ENCODE measurements at places on chromosomes 1 and 21.

- DNase-seq: no peak
Measured at GRCh38 chr1:17567582-17567981, 28.1 kb downstream of the ARHGEF10L start.

DNA sequence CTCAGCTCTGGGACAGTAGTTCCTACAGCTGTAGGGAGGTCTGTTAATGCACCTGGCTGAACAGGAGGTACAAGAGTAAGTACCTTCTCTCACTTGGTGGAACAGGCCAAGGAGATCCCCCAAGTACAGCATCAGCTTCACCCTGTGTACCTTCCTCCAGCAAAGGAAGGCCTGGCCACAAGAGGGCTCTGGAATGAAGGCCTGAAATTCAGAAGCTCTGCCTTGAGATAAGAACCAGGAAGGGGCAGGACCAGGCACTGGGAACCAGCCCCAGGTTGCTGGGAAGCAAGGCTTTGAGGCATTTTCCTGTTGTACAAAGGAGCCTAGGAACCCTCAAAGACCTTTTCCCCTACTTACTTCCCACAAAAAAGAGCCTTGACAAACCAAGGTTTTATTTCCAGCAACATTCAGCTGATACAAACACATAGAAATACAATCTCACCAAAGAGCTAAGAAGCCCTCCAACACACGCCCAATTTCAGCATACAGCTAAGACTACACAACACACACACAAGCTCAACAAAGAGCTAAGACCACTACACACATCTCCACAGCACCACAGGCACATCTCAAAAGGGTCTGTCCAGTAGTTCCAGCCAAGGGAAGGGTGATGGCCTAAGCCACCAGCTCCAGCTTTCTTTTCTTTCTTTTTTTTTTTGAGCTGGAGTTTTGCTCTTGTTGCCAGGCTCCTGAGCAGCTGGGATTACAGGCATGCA, 23.5 kb downstream of the F11R start:
- no peak for DNase-seq

- no peak for DNase-seq
Measured at GRCh38 chr21:37551993-37552355, 185.4 kb downstream of the DYRK1A start.

DNA sequence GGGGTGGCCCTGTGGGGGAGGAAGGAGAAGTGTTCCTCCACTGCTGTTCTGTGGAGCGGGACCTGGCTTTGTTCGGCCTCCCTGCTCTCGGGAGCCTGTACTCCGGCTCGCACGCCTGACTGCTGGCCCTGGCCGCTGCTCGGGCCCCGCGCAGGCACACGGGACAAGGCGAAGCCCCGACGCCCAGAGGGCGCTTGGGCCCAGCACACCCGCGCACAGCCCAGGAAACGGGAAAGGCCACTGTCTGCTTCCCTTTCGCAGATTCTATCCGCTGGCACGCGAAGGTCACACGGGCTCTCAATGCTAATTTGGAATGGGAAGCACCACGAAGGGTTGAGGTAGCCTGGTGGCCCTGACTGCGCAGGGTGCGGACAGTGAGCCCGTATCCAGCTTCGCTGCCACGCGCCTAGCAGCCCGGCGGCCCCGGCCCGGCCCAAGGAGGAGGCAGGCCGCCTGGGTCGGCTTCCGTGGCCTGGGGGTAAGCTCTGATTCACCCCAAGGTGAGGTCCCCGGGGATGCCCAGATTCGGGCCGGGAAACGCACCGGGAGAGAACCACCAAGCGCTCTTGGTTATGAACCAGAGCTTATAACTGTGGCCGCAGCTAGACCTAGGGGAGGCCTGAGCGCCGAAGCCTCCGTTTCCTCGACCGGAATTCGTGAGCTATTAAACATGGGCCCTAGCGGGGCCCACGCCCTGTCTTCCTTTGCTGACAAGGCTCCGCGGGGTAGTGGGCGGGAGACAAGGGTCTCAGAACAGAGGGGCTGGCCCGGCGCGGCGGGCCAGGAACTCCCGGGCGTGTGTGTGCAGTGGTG, 19.7 kb upstream of the TBX15 start:
- no peak for DNase-seq

DNA sequence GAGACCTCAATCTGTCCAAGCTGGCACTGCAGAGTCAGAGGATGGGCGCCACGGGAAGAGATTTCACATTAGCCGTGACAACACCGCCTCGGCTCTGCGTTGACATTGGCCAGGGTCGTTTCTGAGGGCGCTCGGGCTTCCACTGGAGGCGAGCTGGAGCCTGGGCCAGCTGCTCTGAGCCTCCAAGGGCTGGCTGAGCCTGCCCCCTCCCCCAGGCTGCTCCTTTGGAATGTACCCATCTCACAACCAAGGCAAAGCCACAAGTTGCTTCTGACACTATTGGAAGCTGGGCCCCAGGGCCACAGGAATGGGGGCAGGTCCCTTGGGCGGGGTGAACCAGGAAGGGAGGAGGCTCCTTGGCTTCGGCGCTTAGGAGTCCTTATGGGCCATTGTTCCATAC, 12.7 kb downstream of the GPR3 start:
- DNase-seq: no peak

DNA sequence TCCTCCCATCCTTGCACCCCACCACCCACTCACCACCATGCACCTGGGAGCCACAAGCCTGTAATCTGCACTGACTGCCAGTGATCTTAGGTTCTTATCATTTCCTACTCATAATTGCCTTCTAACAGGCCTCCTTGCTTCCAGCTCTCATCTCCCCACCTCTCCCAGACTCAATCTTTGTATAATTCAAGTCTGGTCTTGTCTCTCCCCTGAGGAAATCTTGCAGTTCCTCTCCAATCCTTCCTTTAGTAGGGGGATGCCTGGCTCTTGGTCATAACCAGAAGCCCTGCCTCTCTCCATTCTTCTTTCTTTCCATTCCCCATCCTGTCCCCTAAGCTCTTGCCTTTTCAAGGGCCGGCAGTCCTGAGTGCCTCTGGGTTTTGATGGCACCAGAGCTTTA, 27.8 kb downstream of the PIGM start:
- DNase-seq: no peak

DNA sequence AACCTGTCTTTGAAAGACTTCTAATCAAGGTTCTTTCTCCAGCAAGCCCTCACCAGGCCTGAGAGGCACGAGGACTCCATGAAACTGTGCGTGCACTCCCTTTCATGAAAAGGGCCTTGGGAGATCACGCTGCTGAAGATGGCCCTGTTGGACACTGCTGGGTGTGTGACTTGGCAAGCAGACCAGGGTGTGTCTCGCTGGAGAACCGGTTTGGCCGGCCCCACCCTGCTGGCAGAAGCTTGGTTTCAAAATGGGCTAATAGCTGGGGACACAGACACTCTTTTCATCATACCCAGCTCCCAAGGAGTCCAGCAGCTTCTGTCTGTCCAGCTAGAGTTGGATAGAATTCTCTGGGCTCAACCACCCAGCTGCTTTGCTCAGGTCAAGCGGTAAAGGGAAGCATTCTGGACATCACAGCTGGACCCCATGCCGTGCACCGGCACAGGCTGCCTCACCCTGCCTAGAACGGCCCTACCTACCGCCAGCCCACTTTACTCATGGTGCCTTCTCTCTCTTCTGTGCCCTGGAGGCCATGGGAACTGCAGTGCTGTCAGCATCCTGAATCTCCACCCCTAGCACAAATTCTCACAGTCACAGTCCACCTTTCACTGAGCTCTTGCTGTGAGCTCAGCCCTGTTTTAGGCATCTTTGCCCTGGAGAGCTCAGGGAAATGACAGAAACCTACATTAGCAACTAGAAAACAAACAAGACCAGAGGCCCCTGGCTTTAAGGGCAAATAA, 24.6 kb downstream of the PKP1 start:
- DNase-seq: no peak

GRCh38 chr1:205497351-205497750, 7.1 kb upstream of the CDK18 start:
- no peak for DNase-seq

- no peak for DNase-seq
Measured at GRCh38 chr1:17346046-17346789, 25.8 kb upstream of the PADI6 start.

GRCh38 chr1:111768625-111769024, 12.9 kb downstream of the DDX20 start:
- no peak for DNase-seq

- DNase-seq: no peak
Measured at GRCh38 chr1:194338241-194338948, 1152.0 kb upstream of the B3GALT2 start.

DNA sequence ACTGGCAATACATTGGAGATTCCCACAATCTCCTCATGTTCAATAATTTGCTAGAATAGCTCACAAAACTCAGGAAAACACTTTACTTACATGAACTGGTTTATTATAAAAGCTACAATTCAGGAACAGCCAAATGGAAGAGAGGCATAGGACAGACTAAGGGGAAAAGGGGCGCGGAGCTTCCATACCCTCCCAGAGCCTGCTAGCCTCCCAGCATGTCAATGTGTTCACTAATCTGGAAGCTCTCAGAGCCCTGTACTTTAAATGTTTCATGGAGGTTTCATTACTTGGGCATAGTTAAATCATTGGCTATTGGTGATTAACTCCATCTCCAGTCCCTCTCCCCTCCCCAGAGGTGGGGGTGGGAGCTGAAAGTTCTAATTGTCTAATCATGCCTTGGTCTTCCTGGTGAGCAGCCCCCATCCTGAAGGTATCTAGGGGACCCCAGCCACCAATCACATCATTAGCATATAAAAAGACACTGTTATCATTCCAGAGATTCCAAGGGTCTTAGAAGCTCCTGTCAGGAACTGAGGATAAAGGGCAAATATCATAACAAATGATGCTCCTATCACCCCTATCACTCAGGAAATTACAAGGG, 10.9 kb upstream of the DMRTB1 start:
- no peak for DNase-seq

DNA sequence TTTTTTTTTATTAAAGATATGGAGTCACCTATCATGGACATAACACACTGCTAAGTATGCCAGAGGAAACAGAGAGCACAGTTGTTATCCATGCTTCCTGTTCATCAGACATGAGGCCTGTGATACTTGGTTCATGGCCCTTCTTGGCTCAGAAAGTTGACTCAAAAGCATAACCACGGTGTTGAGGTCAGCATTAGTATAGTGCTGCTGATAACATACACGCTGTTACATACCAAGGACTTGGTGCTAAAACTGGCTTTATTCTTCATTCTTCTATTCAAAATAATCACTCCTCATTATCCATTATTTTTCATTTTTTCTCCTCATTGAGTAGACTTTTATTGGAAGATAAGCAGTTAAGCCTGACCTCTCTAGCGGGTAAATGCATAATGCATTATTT, 464.1 kb downstream of the ADGRL2 start:
- DNase-seq: no peak

DNA sequence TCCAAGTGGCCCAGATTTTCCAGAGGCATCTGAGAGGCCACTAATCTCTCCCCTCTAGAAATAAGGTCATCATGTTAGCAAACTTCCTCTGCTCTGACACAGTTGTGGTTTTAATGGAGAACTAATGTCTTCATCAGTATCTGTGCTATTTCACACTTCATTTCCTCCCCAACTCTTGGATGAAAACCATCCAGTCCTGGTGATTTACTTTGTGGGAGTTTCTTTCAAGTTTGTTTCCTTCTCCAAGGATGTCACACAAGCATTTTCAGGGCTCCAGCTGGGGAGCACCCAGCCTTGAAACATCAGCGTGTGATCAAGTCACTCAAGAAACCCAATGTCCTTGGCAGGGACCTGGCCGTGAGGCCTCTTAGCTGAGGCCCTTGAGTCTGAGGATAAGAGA, 38.8 kb downstream of the TBX15 start:
- no peak for DNase-seq

GRCh38 chr1:197200272-197200899, 53.9 kb upstream of the ASPM start:
- DNase-seq: no peak

DNA sequence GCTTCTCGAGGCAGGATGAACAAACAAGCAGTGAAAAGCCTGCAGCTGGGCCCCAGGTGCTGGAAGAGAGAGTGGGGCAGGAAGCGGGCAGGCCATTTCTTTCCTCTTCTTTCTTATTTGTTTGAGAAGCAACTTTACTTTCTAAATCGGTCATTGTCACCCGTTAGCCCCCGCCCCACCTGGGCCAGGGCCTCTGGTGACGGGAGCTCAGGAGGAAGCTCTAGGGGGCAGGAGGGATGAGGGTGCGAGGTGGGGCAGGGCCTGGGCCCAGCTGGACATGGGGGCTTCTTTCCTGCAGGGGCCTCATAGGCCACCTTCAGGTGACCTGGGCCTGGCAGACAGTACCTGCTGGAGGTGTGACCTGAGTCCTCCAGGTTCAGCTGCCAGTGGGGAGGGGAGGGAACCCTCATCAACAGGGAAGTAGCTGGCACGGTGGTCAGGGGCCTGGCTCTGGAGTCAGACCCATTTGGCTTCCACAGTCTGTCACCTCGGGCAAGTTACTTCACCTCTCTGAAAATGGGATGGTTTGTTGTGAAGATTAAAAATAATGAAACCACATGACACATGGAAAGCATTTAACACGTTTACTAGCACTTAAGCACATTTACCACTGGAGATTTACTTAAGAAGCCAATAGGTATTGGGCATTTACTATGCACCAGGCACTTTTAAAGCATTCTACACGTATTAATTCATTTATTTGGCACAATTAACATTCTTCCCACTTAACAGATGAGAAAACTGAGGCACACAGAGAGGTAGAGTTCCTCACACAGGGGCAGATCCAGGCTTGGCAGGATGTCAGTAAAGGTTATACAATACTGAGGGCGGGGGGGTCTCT, 54.1 kb upstream of the ID3 start:
- DNase-seq: no peak

DNA sequence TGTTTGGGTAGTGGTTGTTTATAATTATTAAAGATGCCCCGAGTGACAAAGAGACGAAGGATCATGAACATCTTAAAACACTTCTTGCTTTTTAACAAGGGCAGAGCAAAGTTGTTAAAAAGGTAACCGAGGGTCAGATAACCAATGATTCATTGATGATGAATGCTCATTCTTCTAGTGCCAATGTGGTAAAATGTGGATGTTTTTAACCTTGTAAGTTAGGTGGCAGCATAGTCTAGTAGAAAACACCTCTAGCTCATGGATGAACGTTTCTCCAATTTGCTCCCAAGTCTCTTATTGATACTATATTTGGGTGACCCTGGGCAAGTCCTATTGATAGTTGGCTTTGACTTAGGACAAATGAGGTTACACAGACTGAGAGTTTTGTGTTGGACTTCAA, 167.9 kb downstream of the KIF26B start:
- no peak for DNase-seq

GRCh38 chr1:175887981-175888428, 144.6 kb upstream of the TNR start:
- no peak for DNase-seq

DNA sequence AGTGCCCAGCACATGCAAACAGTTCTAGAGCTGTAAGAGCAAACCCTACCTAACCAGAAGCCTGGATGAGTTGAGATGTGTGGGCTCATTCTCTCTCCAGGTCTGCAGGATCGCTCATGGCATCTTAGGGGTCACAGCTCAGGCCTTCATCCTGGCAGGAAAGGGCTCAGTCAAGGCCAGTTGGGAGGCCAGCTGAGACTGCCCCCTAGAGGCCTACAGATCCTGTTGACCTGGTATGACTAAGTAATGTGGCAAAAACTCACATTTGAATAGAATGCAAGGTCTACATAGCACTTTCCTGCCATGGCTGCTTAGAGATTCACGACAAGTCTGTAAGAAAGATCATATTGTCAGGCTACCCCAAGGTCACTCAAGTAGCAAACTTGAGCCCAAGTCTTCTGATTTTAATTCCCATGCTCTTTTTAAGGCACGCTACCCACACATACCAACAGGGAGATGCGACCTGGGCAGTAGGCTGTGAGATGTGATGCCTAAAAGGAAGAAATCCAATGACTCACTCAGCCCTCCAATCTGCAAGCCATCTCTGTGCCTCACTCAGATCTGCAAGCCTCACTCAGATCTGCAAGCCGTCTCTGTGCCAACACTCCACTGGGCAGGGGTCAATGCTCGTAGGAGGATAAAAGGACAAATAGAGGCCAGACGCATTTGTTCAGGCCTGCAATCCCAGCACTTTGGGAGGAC, 5.1 kb upstream of the CAPN8 start:
- DNase-seq: no peak
